NCI-H1105 treated with DMSO at 0.1 percent for 48 hours (cell line): ENCODE measurements at places on chromosomes 4 and X.

DNA sequence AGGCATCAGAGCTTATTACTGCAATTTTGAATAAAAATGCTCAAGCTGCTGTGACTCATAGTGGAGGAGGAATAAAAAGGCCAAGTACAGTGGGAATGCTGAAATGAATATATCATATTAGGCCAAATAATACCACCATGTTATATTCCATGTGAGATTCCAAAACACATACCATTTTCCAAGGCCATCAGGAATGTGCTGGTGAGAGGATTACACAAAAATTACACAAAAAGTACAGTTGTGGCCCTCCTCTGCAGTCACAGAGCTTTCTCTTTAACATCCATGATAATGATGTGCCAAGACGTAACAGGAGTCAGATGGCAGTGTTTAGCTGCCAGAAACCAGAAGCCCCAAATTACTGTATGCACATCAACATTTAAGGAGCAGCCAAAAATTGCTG is 153.5 kb downstream of the PCDH18 start:
- DNase-seq: no peak

- DNase-seq: no peak
These were observed 80.4 kb downstream of the CT47B1 start for GRCh38 chrX:120795301-120795700.

- no peak for DNase-seq
These were observed 41.0 kb downstream of the FNIP2 start for GRCh38 chr4:158809611-158810486.

- no peak for DNase-seq
These were observed 49.8 kb downstream of the SCLT1 start for GRCh38 chr4:129043523-129043922.

DNA sequence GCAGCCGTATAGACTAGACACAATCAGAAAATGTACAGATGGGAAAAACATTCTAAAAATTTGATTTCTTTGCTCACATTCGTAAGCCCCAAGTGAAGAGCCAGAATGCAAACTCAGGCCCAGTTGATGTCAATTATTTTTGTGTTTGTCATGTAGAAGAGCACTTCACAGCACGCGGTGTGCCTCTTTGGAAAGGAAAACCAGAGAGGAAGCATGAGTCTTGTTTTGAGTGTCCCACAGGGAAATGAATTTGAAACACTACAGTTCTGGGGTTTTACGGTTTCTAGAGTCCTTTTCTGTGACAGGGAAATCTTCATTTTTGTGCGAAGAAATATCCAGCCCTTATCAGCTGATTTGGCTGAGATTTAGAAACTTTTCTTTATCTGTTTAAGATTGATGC is 554.6 kb upstream of the BOD1L1 start:
- no peak for DNase-seq

- DNase-seq: no peak
These were observed 67.0 kb upstream of the MSX1 start for GRCh38 chr4:4792466-4792865.

GRCh38 chrX:76538860-76539259 is 111.3 kb downstream of the MAGEE1 start:
- no peak for DNase-seq

GRCh38 chrX:110346681-110347080 is 12.0 kb upstream of the RTL9 start:
- DNase-seq: no peak

GRCh38 chrX:97200454-97200853 is 316.7 kb downstream of the RPA4 start:
- DNase-seq: no peak

DNA sequence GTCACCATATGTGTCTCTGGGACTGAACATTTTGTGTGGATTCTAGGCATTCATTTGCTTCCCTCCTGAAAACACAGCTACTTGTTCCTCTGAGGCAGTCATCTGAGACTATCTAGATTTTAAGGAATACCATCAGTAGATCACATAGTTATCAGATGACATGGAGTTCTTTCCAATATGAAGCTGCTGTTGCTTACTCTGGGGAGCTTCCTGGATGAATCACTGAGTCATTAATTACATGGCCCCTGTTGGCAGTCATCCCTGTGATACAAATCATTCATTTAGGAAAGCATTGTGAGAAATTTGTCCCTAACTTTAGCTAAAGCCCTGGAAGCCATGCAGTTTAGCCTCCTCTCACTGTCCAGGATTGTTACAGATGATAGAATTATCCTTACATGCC is 98.2 kb upstream of the ARSJ start:
- no peak for DNase-seq

DNA sequence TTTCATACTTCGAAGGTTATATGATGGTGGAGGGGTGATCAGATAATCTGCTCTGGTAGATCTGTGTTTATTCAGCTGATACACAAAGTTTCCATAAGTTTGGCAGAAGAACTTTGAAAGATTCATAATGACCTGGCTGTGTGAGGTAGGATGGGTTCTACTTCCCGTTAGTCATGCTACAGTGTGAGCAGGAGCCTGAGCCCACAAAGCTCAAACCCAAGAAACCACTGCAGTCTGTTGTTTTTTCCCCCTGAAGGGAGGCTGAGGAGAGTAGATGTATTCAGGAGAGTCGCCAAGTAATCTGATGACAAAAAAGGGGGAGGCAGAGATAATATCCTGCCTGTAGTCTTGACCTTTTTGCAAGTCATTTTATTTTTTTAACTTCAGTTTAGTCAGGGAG is 52.8 kb upstream of the PPP3CA start:
- DNase-seq: no peak

- no peak for DNase-seq
These were observed 880 bp upstream of the LONRF3 start for GRCh38 chrX:118973389-118974087.

DNA sequence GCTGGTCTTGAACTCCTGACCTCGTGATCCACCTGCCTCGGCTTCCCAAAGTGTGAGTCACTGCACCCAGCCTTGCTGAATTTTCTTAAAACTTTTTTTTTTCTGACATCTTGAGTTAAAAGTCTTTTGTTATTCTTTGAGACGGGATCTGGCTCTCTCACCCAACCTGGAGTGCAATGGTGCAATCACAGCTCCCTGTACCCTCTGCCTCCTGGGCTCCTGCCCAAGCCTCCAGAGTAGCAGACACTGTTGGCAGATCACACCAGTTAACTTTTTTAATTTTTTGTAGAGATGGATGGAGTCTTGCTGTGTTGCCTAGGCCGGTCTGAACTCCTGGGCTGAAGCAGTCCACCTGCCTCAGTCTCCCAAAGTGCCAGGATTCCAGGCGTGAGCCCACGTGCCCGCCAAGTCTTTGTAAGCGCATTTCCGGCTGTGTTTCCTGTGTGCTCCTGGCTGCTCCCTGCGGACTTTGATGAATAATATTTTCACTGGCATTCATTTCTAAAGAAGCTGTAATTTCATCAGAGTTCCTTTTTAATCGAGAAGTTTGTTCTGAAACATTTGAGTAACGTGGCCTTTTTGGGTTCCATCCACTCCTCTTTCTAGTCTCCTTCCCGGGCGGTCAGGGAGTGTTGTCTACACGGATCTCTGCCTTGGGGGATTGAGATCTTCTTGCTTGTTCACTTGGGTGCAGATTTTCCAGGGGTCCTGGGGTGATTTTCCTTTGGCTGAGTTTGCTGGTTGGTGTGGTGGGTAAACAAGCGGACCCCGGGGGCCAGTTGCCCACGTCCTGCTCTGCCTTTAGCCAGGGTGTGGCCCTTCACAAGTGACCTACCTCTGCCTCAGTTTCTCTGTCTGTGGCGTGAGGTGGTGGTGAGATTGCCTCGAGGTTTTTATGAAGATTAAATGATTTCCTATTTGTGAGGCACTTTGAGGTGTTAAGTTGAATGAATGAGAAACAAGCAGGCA is 44.4 kb downstream of the PCGF3 start:
- DNase-seq: no peak

DNA sequence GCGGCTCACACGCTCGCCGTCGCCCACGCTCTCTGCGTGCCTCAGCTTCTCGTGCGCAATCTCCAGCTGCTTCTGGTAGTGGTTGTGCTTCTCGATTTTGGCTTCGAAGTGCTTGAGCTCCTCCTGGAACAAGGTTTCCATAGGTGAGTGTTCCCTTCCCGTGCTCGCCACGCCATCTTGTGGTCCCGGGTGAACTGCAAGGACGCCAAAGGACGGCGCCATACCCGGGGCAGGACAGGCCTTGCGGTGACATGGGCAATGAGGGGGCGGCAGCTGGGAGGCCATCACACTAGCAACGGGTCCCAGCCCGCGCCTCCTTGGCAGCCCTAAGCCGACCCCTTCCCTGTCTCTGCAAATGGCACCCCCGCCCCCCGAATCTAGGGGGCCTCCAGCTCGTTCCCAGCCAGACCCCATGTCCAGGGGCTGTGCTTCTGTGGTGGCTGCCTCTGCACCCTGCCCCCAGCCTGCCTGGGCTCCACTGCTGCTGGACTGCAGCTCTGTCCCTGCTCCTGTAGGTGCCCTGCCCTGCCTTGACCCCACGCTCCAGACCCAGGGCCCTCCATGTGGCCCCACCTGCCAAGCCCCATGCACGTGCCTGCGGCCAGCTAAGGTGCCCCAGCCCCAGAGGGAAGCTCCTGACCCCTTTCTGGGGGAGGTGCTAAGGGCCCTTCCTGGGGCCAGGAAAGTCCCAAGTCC is 17.3 kb downstream of the LRPAP1 start:
- DNase-seq: no peak

DNA sequence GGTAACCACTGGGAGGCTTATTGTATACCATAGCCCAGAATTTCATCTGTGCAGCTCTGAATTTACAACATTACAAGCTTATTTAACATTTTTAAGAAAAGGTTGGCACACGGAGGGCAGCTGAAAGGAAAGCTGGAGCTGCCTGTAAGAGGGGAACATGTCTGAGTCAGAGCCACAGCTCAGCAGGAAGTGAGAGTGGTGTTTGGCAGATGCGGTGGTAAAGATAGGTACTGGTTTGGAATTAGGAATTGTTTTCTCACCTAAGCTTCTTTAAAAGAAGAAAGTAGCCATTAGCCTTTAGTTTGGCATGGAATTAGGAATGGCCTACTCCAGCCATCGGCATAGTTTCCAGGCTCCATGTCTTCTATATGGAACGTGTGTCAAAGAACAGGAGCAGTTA is 172.5 kb upstream of the ANXA3 start:
- no peak for DNase-seq

DNA sequence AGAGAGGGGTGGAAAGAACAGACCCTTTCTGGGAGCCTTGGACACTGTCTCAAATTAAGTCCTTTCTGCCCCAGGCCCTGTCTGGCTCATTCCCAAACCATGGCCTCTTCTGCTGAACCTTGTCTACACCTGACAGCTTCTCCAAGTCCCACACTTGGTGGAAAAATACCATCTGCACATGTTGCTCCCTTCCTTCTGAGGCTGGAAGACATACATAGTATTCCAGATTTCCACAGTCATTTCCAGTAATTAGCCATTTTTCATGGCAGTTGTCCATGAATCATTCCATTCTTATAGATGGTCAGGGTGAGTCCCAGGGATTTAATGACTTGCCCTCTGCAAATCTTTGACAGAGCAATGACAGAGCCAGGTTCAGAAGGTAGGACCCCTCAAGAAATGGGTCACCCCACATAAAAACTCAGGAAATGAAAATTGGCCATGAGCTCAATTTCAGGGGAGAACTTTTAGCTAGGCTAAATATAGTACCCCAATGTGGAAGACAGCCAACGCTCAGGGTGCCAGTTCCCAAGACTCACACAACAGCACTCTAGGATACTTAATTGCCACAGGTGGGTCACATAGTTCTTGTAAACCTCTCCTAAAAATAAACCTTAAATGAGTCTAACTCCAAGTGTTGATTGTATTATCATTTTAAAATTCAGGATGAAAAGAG is 16.2 kb upstream of the DAPP1 start:
- no peak for DNase-seq

DNA sequence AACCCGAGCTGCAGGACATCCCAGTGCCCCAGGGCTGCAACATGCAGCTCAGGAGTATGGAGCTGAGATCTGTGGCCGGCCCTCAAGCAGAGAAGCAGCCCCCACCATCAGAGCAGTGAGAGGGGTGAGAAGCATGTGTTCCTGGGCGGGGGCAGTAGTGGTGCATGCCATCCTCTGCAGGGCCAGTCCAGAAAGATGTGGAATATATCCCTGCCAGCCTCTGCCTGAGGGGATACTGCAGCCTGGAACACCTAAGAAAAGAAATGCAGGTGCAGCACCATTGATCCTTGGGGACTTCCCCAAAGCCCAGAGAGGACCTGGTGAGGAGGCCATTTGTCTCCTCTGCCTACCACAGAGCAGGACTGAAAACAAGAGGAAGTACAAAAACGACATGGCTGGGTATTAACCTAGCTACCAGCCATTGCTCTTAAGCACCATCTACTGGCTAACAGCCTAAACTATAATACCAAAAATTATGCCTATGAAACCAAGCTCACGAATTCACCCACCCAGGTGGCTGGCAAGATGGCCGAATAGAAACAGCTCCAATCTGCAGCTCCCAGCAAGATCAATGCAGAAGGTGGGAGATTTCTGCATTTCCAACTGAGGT is 158.8 kb downstream of the ADGRA3 start:
- peak; percentile 61 for DNase-seq

GRCh38 chrX:24262309-24262708 is 51.6 kb downstream of the SUPT20HL2 start:
- no peak for DNase-seq

GRCh38 chrX:70134116-70134477 is 850 bp downstream of the IGBP1 start:
- DNase-seq: no peak

DNA sequence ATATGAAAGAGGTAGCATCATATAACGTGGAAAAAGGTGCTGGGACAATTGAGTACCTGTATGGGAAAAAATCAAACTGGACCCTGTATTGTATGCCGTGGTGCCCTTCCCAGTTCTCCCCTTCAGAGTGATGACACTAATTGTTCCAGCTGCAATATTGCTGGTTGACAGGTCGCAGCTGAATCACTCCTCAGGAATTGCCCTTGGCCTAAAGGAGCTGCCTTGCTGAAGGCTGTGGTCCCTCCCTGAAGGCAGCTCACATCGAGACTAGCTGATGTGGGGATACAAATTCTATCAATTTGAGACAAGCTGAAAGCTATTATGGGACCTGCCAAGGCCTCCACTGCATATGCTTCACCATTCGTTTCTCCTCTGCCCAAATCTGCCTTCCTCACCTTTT is 39.3 kb upstream of the CXCL8 start:
- DNase-seq: no peak

- no peak for DNase-seq
These were observed 41.8 kb downstream of the SULT1B1 start for GRCh38 chr4:69718396-69719271.

DNA sequence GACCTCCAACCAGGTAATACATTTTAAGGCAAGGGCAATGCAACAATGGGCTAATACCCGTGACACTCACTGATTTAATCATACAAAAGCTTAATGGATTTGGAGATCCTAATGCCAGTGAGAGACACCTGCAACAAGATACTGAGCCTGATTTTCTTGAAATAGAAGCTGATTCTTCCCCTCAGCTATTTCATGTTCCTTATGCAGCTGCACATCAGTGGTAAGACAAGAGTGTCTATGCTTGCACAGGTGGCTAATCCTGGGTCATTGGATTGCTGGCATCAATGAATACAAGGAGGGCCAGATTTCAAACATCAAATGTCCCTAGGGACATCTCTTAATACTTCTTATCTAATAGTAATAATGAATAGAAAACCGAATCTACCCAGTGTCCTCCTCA is 139.7 kb downstream of the PPARGC1A start:
- DNase-seq: no peak
